Activated gamma-delta T cell (primary cell): ENCODE measurements at places on chromosomes 16 and 17.

- peak; percentile 96 for DNase-seq
These were observed at the start of gene NUBP1 for GRCh38 chr16:10743610-10744369. Gene NUBP1 (plus strand): TSS chr16:10743842. CDS start chr16:10743864, 22 bp downstream.

GRCh38 chr17:44354582-44355561, 8.8 kb downstream of the FAM171A2 start:
- DNase-seq, result peak; percentile 37

DNA sequence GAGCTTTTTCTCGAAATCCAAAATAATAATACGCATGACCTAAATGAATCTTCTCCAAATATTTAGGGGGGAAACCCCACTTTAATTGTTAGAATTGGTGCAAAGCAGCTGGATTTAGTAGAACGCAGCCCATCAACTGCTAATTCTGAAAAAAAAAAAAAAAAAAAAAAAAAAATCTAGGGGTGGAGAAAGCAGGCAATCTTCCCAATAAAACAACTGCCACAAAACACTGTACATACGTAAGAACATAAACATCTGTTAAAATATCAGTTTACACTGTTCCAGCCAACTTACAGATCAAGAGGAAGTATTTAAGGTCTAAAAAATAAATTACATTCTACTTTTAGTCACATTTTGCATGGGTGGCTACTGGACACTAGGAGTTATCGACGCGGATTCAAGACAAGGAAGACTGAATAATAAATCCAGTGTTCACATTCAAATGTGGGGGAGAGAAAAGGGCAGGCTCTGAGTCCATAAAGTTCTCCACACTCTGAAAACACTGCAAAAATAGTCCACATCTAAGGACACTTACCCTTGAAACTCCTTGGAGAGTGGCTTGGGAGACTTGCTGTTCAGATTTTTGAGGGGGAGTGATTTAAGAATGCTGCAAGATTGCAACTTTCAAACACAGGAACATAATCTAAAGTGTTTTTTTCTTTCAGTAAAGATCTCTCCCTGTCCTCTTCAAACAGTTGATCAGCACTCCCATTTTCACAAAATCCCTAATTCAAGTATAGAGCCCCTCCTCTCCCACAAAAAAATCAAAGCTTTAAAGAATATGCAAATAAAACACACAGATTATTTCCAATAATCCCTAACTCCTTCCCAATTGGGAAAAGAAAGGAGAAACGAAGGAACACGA, 1.3 kb downstream of the APPBP2 start:
- no peak for DNase-seq

GRCh38 chr17:69757688-69758430, 317.2 kb upstream of the KCNJ16 start:
- DNase-seq, result no peak

DNA sequence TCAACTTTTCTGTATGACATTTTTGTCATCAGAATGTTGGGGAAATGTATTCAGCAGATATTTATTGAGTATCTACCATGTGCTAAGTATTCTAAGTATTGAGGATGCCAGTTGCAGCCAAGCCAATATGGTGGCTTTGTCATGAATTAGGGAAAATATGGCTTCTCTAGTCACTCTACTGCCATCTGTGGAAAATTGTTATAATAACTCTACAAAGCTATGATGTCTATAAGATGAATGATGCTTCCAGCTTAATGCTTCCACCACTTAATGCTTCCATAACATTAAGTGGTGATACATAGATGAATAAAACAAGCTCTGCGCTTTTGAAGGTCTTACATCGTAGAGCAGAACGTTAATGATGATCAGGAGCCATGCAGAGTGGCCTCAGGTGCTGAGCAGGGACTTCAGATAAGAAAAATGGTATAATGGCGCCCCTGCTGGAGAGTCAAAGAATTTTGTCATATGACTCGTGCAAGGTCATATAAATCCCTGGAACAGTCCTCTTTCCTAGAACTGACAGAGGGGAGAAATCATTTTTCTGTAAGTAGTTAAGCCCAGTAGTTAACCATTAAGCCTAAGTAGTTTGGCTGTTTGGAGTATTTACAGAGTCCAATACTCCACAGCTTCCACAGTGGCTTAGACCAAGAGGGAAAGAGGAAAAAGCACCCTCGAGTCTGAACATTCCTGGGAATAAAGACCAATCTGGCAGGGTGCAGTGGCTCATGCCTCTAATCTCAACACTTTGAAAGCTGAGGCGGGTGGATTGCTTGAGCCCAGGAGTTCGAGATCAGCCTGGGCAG, 2.7 kb upstream of the TMIGD1 start:
- no peak for DNase-seq

DNA sequence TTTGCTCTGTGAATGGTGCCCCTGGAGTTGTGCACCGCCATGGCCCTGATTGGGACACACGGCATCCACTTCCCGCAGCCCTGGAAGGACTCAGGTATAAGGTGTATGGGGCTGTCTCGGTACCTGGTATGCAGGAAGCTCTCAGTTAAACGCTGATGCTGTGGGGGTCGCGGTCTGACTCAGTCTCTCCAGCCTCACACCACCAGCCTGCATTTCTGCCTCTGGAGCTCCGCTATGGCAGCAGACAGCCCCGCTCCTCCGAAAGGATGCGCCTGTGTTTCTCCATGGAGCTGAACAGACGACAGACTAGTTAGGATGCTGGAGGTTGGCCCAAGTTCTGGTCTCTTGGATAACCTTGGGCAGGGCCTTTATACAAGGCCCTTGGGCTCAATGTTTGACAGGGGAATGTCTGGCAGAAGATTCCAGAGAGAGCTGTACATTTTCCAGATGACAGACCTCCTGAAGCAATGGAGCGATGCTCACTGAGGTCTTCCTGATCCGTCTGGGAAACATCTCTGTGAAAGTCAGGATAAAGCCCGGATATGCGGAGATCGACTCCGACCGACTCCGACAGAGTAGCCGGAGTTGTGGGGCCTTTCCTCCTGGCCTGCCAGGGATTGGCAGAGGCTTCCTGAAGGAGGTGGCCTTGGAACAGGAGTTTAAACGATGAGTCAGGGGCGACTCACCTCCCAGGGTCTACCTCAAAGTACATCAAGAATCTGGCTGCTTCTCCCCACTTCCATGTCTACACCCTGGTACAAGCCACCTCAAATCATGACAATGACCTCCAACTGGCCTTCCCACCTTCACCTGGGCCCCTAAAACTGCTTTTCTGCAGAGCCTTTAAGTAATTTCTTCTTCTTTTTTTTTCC, 21.9 kb upstream of the BCAR1 start:
- DNase-seq, result no peak

GRCh38 chr16:88465387-88465983, 12.4 kb downstream of the ZFPM1 start:
- no peak for DNase-seq

GRCh38 chr17:43614561-43614960, 47.2 kb downstream of the MEOX1 start:
- no peak for DNase-seq

DNA sequence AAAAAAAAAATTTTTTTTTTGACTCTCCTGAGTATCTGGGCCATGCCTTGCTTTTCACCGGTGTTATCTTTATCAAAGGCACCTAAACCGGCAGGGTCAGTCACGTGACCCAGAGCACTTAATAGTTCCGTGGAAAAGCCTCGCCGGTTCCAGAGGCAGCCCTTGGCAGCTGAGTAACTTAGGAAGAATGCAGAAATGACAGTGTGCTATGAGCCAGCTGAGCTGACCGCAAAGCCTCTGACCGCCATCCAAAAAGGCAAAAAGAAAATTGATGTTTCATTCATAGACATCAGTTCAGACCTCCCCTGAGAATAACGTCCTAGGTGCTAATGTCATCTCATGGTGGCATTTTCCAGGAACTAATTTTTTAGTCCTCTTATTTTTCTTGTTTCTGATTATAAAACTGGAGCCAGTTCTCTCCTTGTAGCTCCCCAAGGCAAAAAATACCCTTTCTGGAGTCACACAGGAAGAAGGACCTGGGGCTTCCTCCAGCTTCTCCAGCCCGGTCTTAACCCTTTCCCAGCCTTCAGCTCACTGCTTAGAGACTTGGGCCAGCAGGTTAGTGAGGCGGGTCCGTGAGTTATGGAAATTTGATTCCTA, 122.6 kb downstream of the SOCS1 start:
- no peak for DNase-seq

DNA sequence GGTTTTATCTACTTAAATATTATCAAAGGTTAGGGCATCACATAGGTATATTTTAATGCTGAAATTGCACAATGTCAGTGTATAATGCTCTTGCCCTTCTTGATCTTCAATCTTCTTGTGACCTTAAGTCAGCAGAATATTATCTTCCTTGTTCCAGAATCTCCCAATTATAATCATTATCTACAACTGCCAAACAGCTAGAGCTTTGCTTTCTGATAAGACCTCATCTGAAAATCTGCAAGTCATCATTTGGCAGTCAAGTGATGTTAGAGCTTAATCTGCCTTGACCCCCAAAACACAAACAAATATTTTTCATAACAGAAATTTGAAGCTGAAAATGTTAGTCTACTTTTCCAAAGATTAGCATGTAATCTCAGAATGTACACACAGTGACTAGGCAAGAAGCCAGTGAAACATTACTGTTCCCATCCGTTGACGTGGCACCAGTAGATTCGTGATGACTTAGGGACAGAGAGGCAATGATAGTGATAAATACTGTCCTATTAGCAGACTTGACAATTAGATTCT, 19.8 kb downstream of the REXO5 start:
- DNase-seq, result no peak

DNA sequence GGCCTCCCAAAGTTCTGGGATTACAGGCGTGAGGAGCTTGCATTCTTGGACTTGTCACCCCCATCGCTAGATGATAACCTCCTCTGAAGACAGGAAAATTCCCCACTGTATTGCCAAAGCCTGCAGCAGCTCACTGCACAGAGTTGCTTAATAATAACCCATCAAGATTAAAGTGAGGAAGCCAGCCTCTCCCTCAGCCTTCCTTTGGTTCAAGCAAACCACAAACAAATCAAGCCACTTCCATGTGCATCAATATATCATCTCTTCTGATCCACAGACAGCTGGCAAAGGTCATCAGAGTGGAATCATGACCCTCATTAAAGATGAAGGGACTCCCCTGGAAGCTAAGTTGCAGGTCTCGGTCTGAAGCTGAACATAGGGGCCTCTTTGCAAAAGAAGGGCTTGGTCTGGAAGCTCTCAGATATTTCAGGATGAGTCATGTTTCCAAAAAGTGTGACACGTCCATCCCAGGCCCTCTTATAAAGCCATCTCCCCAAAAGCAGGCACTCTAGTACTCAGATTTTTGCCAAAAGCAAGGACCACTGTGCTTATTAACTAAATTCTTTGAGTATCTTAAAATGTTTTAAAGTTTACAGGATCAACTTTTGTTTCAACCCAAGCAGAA, 4.8 kb downstream of the EMP2 start:
- DNase-seq, result no peak

DNA sequence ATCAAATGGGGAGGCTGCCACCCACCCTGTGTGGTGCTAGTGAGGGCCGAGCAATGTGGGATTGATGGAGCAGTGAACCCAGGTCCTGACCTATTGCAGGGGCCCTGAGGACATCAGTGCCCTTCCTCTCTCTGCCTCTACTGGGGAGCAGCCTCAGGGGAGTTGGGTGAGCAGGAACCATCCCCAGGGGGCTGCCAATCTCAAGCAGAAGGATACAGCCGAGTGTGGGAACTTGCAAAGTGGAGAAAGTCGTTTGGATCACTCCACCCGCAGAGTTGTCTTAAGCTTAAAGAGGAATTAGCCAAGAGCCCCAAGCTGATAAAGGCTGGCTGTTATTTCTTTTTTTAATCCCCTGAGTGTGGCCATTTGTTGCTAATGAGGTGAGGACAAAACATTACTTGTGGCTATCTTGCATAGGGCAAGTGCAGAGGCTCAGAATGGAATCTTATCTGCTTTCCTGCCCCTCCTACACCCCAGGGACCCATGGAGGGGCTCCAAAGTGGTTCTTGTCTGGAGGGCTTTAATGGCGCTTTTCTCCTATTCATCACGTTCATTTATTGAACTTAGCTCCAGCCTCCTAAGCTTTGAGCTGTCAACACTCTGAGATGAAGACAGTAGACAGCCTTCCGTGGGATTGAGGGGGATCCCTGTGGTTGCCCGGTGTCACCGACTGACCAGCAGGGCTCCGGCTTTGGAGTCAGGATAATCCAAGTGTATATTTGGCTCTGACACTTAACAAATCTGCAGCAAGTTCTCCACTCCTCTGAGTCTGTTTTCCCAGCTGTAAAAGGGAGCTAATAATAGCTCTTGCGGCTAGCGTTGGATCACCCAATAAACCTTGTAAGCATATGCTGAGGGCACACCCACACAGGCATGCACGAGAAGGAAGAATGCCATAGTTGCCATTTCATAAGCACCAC, 45.1 kb downstream of the MYH11 start:
- DNase-seq, result no peak

DNA sequence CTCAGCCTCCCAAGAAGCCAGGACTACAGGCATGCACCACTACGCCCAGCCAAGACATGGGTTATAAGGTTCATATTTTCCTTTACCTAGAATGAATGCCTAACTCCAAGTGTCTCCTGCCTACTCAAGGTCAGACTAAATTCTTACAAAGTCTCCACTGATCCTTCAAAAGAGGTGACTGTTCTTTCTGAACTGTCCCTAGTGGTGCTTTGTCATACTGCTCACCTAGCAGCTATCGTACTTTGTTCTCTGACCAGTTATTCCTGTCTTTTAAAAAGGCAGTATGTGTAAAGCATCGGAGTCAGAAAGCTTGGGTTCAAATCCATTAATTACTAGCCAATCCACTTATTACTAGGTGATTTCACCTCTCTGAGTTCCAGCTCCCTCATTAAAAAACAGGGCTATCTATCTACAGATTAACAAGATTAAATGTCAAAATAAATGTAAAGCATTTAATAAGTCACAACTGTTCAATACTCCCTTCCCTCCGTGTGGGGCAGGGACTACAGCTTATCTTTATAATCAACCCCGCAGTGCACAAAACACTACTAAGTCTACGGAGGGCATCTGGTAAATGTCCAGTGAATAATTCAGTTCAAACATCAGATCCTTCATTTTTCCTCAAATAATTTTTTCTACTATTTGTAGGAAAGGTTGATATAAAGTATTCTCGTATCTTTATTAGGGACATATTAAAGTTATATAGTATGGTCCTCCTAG, 20.0 kb upstream of the ITGA2B start:
- DNase-seq, result no peak

GRCh38 chr16:27400751-27401620, 988 bp upstream of the IL21R start:
- no peak for DNase-seq

GRCh38 chr16:60200161-60200560, 1466.0 kb upstream of the GOT2 start:
- DNase-seq, result no peak

DNA sequence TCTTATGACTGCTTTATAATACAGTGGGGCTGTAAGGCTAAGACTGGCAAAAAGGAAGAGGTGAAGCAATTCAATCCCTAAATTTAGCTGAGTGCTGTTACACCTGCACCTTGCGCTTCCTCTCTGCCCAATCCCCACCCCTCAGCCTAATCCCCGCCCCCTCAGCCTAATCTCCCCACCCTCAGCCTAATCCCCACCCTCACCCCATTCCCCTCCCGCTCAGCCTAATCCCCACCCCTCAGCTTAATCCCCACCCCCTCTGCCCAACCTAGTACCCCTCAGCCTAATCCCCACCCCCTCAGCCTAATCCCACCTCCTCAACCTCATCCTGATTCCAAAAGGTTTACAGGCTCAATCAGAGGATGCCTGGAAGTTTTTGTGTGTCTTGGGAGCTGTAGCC, 155.5 kb downstream of the PMP22 start:
- no peak for DNase-seq

GRCh38 chr16:86166414-86166813, 267.5 kb downstream of the IRF8 start:
- no peak for DNase-seq
